ENCODE measurements at places on chromosomes 1 and 21. TPM values are rescaled to one million over a fixed set of nuclear protein-coding genes. Genes with fewer than 3 reads are reported as not detected.
A peak's percentile ranks its signal among the peaks of the same experiment; 100 is the strongest.

MR1 gene
- total RNA-seq = 33.4 TPM

IBA57 gene
- total RNA-seq = 12.0 TPM

- no peak for DNase-seq
- no peak overlapping the region for H3K27ac ChIP-seq
- peaks cover 7% of the 10 kb centered on the region for H3K36me3 ChIP-seq
- H3K4me3 ChIP-seq = no peak overlapping the region
These were observed 70.0 kb upstream of the KIAA1614 start for GRCh38 chr1:180842491-180843275.

IL12RB2 gene
- total RNA-seq = not detected

DNA sequence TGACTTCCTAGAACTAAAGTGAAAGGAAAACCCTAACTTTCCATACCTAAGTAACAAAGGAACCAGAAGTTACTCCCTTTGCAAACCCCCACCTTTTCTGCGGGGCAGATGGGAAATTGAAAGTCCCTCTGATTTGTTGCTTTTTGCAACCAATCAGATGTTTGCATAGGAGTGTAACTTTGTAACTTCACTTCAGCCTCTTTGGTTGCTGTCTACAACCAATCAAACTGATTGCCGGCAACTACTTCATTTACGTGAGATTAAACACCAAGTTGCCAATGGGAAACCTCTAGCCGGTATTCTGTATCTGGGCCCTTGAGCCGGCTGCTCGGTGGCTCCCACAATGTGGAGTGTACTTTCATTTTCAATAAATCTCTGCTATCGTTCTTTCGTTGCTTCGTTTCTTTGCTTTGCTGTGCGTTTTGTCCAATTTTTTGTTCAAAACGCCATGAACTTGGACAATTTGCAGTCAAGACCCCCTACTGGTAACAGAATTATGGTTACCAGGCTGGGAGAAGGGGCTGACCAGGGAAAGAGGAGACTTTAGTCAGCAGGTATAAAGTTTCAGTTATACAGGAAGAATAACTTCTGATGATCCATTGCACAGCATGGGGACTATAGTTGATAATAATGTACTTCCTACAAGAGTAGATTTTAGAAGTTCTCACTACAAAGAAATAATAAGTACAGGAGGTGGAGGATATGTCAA is 69.2 kb upstream of the RGS2 start:
- no peaks in the 10 kb centered on the region for H3K36me3 ChIP-seq
- DNase-seq = no peak
- no peak overlapping the region for H3K27ac ChIP-seq
- no peak overlapping the region for H3K4me3 ChIP-seq
- H3K27me3 ChIP-seq = no peaks in the 10 kb centered on the region
- no peaks in the 10 kb centered on the region for H3K4me1 ChIP-seq

- H3K36me3 ChIP-seq = no peaks in the 10 kb centered on the region
- no peaks in the 10 kb centered on the region for H3K4me1 ChIP-seq
- no peak for DNase-seq
- H3K27me3 ChIP-seq = no peaks in the 10 kb centered on the region
- no peak overlapping the region for H3K27ac ChIP-seq
These were observed 288.2 kb downstream of the CEP170 start for GRCh38 chr1:242966892-242967291.

GRCh38 chr1:203521074-203521794 is 27.3 kb downstream of the OPTC start:
- no peaks in the 10 kb centered on the region for H3K27me3 ChIP-seq
- no peak overlapping the region for H3K27ac ChIP-seq
- no peak overlapping the region for H3K4me3 ChIP-seq
- no peaks in the 10 kb centered on the region for H3K36me3 ChIP-seq
- peaks cover 10% of the 10 kb centered on the region for H3K4me1 ChIP-seq

DNA sequence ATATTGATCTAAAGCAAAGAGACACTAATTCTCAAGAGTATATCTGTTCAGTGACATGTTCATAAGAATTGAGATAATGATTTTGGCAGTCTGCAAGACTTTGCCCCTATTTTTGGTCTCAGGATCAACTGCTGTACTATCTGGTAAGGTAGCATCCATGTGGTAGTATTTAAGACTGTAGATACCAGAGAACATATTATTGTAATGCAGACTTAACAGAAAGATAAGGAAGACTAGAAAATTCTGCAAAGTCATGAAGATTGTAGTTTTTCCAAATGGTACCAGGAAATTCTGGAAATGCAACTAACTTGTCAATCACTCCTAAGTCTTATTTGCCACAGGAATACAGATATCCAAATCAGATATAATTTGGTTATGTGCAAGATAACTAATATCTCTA is 35.1 kb downstream of the RNF2 start:
- no peak for DNase-seq
- H3K27me3 ChIP-seq = no peaks in the 10 kb centered on the region
- H3K4me3 ChIP-seq = no peak overlapping the region
- no peaks in the 10 kb centered on the region for H3K4me1 ChIP-seq

DNA sequence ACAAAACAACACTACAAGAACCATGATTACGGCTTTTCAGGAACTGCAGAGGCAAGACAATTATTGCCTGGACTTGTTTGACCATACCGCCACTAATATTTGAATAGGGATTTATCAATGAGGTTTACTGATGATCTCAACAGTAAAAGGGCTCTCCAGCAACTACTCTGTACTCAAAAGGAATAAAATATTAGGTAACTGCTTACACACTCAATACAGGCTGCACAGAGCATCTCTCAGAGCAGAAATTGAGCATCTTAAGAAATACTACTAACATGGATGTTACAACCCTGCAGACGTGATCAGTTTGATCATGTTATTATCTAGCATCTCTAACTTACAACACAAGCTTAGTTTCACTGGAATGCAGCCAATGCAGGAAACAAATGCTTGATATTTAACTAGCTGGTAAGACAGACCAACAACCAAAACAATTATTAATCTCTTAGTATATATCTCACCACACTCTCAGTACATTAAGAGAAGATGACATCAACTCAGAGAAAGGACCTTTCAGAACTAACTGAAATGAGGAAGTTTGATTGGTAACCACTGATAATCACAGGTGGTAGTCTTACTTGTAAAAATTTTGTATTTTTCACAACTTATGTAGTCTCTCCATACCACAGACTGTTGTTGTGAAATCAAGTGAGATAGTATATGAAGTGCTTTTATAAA is 52.2 kb downstream of the PUM1 start:
- no peaks in the 10 kb centered on the region for H3K27me3 ChIP-seq
- H3K36me3 ChIP-seq = peaks cover 50% of the 10 kb centered on the region
- peak overlapping the region; percentile 7 for H3K4me3 ChIP-seq
- peaks cover 49% of the 10 kb centered on the region for H3K4me1 ChIP-seq
- no peak for DNase-seq
